ENCODE measurements at places on chromosomes 3 and 15.
A peak's percentile ranks its signal among the peaks of the same experiment; 100 is the strongest.

DNA sequence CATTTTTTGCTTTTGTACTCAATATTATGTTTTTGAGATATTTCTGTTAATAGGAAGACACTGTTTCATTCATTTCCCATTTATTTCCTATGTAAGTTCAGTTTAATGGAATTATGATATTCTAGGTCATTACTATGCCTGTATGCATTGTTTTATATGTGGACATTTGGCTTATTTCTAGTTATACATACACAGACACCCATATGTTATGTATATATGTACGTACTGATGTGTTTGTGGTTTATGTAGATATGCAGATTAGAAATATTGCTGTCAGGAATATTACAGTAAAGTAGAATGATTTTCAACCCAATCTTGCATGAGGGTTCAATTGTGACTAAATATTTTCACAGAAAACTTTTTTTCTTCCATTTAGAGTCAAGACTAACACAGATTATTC lies 190.5 kb downstream of the KCNH8 start:
- DNase-seq, result no peak

DNA sequence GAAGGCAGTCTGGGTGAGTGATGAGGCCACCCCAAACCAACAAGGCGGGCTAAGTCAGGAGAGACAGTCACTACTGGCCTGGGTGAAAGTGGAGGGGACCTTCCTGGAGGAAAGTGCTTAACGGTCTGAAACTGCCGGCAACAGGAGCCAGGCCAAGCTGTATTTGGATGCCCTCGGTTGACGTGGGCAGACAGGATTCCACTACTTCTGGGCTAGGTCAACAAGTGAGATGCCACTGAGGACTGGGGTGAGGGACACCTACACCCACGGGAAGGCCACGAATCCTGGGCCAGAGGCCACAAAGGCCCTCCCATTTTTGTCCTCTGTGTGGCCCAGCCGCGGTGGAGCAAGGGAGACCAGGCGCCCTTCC lies 12.3 kb downstream of the SPTBN5 start:
- DNase-seq, result no peak

GRCh38 chr3:188974856-188975599 lies 196.7 kb upstream of the TPRG1 start:
- DNase-seq, result no peak

DNA sequence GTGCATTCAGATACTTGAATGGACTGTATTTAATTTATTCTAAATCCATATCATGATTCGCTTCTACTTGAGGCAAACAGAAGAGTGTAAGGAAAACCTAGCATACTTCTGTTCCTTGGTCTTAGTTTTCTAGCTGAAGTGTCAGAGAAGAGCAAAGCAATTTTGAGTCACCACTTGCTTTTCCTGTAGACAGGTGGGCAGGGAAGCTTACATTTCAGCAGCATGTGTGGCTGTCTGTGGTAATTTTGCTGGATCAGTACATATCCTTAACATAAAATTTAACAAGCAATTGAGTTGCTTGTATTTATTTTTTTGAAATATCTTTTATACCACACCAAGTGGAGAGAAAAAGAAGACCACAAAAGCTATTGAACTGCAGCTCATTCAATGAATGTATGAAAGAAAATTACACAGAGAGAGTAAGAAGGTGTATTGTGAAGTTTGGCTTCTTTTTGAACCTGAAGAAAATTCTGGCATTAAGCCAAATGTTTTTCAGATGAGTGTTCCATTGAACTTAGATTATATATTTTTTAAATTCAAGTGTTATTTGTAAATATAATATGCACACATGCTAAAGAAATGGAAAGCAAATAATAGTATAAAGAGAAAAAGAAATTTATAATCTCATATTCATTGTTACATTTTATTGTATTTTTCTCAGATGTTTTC lies 747.6 kb downstream of the NAALADL2 start:
- DNase-seq, result no peak

DNA sequence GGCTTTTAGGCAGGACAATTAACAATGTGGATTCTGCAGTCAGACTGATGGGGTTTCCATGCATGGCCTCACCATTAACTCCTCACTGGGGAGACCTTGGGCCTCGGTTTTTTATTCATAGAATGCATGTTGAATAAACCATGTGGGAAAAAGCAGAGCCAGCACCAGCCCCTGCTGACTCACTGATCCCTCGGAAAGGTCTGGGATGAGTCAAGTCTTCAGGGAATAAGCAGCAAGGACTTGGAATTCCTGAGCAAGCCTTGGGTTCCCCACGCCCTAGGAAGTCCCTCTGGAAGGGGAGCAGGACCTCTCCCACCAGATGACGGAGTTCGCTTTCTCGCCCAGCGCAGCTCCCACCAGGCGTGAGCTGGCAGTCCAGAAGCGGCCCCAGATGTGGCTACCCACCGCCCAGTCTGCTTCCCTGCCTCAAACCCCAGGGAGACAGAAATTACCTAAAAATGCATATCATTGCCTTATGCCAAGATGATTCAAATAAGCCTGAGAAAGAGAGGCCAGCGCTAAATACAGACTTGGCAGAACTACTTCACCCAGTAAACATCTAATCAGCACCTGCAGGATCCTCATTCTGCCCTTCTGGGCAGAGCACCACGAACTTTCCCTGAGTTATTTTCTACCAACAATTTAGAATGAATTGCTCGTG lies 45.4 kb downstream of the BTD start:
- no peak for DNase-seq

DNA sequence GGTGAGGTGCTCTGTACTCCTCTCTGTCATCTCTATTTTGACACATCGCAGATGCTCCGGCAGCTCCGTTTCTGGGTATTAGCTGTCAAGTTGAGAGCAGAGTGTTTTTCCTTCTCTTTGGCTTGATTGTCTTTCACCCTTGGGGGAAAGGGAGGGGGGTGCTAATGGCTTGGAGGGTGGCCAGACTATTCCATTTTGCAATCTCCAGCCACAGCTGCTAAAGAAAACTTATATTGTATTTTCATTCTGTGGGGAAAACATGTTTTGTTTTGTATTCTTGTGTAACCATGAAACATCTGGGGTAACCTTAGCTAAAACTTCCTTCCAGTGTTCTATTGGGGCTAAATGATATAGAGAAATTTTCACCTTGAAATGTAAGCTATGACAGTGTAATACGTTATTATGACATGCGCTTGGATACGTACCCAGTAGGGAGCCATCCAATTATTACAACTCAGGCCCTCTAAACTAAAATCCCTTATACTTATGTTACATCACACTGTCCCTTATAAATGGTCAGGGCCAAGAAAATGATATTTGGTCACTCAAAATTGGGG lies 14.0 kb upstream of the LARP6 start:
- DNase-seq, result no peak

- DNase-seq, result no peak
Measured at GRCh38 chr3:79012946-79013362, 754.8 kb downstream of the ROBO1 start.

DNA sequence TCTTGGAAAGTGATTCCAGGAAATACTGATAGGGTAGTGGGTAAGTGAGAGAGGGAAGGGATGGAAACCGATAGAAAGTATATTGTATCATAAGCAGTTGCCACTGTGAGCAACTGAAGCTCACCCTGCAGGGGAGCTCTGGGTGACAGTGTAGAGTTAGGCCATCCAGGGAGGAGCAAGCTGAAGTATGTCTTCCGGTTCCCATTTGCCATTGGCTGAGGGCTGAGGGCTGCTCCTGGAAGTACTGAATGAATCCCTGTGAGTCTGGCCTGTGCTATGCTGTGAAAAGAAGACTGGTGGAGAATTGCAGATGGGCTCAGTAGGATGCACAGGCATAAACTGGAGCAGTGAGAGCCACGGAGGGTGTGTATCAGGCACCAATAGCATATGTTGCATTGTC lies 348.3 kb downstream of the MFSD1 start:
- no peak for DNase-seq

DNA sequence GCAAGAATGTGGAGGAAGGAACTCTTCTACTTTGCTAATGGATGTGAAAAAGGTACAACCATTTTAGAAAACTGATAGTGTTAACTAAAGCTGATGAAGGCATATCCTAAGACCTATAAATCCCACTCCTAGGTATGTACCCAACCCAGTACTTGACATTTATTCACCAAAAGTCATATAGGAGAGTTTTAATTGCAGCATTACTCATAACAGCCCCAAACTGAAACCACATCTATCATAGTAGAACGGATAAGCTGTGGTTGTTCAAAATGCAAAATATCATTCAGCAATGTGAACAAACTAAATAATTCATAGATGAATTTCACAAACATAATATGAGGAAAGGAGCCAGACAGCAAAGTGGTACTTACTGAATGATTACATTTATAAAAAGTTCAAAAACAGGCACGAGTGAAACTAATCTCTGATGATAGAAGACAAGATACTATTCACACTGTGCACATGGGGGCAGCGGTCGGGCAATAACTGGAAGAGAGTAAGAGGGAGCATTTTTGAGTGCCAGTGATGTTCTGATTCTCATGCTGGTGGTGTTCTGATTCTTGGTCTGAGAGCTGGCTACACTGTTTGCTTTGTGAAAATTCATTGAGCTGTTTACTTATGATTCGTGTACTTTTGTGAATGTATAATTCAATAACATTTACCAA lies 34.3 kb downstream of the GOLIM4 start:
- DNase-seq, result no peak

GRCh38 chr3:123489400-123490004 lies 40.6 kb upstream of the ADCY5 start:
- peak; percentile 17 for DNase-seq

DNA sequence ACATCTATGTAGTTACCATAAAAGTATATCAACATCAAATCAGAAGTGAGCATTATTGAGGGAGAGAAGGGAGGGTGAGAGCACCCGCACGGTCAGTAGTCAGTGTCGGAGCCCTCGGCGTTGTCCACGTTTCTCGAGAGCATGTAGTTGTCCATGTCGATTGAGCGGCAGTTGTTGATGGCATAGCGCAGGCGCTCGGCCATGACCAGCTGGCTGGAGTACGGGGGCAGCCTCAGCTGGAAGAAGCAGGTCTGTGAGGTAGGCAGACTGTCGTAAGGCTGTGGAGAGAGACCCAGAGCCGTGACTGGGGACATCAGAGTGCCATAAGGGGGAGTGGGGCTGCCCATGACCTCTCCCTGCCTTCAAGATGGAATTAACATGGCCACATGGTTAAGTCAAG lies 11.8 kb downstream of the FBXL22 start:
- DNase-seq, result no peak

GRCh38 chr15:53036641-53037040 lies 246.5 kb upstream of the ONECUT1 start:
- no peak for DNase-seq

GRCh38 chr15:29032751-29033150 lies 147.0 kb downstream of the APBA2 start:
- no peak for DNase-seq

DNA sequence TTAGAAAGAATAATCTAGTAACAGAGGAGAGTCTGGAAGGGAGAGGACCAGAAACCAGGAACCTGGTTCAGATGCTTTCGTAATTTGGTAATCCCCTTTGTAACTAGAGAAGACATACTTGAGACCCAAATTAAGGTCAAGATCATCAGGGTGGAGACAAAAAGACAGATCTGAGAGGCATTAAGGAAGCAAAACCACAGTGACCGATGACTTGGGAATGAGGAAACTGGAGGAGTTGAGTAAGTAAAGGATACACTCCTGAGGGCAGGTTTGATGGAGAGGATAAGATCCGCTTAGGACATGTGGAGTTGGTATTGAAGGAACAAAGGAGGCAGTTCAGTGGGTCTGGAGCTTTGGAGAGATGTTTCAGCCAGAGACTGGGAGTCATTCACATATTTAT lies 23.6 kb upstream of the BCL2A1 start:
- no peak for DNase-seq

DNA sequence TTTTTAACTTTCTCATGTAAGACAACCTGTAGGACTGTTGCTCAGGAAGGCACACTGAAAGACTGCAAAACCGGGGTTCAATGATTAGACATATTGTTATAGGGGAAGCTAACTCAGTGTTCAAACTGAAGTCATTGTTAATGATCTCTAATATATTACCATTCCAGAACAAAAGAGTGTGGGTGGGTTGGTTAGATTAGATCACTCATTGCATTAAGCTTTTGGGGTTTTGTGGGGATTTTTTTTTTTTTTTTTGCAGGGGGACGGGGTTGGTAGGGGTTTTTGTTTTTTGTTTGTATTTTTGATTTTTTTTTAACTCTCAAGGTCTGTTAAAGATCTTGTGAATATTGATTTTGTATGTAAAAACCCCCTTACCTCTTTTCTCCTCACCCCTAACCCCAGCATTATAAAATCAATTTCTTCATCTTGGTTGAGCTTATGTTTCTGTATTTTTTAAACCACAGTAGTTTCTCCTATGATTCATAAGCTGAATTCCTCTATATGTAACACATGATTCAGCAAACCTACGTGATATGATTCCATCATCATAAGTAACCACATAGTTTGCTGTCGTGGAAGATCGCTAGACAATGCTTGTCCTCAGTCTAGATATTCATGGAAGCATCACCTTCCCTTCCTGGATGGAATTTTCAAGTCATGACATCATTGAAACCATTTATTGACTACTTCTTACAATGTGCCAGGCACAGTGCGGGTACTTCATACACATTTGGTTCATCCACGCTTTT lies 544.1 kb upstream of the MDFIC2 start:
- DNase-seq, result no peak

GRCh38 chr3:127438371-127438770 lies 150.5 kb upstream of the PRR20G start:
- no peak for DNase-seq

DNA sequence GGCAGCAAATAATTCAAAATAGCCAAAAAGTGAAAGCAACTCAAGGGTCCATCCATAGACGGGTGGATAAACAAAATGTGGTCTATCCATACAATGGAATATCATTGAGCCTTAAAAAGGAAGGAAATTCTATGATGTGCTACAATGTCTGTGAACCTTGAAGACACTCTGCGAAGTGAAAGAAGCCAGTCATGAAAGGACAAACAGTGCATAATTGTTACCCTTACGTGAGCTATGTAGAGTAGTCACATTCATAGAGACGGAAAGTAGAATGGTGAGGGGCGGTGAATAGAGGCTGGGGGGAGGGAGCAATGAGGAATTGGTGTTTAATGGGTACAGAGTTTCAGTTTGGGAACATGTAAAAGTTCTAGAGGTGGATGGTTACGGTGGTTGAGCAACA lies 18.1 kb downstream of the IGF1R start:
- DNase-seq, result no peak

DNA sequence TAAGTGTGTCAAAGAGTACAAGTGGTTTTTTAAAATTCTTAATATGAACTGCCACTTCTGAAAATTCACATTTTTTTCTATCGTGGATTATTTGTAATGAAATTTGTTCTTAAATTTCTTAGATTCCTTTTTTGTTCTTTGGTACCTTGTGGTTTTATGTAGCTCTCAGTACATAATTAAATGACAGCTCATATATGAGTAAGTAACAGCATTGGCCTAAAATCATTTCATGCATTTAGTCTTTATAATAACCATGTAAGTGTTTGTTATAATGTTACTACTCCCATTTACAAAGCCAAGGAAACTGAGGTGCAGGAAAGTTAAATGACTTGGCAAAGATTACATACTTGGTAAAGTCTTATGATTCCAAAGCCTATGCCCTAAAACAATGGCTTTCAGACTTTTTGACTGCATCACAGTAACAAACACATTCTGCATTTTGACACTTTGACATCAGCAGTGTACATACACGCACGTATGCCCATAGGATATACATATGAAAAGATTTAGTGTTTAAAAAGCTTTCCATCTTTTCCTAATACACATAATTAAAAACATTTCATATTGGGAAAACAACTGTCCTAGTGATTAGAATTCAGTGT lies 14.9 kb downstream of the SPRED1 start:
- no peak for DNase-seq

GRCh38 chr3:40720863-40721262 lies 196.1 kb downstream of the ZNF621 start:
- DNase-seq, result no peak

- no peak for DNase-seq
Measured at GRCh38 chr3:88678747-88679146, 428.7 kb upstream of the EPHA3 start.

Data from GM18507 (cell line).